ENCODE measurements at places on chromosomes 1 and 21.

DNA sequence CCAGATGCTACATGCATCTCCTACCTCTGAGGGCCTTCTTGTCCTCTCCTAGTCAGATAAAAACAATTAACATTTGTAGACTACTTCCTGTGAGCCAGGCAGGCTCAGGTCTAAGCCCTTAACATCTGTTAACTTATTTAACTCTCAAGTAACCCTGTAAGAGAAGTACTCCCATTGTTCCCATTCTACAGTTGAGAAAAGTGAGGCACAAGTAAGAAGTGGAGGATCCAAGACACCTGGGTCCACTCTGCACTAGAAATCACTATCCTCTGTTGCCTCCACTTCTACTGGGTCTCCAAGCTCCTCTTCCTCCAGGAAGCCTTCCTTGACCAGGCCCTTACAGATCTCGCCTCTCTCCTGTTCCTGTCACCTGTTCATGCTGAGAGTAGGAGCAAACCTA is 9.7 kb downstream of the C1orf216 start:
- DNase-seq: no peak

DNA sequence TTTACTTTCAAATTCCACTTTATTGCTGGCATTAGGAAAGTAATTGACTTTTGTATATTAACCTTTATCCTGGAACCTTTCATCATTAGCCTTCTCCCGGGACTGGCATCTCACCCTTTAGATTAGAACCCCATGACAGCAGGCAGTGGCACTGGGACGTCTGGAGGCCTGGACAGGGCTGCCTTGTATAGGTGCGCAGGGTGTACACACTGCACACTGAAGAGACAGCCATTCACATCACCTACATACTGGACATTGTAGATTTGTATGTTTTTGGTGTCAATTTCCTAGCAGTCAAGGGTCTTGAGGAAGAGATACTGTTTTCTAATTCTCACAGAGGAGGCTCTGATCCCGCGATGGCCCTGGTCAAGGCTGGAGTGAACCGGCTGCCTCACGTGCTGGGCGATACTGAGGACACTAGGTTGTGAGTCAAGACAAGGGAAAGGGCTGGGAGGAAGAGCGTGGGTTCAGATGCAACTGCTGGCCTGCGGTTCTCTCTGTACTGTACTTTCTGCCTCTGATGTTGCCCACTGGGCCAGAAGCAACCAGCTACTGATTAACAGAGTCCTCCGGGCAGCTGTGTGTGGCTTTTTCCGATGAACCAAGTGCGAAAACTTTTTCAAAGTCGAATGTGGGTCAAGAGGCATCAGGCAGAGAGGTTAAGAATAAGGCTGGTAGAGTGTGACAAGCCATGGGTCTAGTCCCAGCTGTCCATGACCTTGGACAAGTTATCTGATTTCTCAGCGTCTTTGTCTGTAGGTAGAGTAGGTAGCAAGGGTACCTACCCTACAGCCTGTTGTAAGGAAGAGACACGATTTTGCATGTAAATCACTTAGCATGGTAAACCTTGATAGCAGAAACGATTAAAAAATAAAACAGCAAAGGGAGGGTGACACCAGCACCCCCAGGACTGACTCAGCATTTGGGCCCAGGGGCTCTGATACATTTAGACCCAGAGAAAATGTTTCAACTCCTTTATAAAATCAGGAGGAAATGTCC is 38.2 kb upstream of the SLC25A33 start:
- no peak for DNase-seq

- no peak for DNase-seq
Observed at GRCh38 chr1:178004926-178005391, 35.1 kb upstream of the SEC16B start.

GRCh38 chr1:111733183-111733991 is 5.8 kb downstream of the INKA2 start:
- DNase-seq: no peak

DNA sequence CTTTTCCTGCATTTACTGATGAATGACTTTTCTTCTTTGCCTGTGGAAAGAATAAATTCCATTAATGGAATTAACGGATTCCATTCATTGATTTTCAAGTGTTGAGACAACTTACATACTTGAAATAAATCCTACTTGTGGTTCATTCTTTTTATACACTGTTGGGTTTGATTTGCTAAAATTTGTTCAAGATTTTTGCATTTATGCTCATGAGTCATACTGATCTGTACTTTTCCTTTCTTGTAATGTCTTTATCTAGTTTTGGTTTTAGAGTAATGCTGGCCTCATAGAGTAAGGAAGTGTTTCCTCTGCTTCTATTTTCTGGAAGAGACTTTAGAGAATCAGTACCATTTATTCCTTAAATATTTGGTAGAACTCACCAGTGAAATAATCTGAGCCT is 14.4 kb downstream of the UROD start:
- no peak for DNase-seq

DNA sequence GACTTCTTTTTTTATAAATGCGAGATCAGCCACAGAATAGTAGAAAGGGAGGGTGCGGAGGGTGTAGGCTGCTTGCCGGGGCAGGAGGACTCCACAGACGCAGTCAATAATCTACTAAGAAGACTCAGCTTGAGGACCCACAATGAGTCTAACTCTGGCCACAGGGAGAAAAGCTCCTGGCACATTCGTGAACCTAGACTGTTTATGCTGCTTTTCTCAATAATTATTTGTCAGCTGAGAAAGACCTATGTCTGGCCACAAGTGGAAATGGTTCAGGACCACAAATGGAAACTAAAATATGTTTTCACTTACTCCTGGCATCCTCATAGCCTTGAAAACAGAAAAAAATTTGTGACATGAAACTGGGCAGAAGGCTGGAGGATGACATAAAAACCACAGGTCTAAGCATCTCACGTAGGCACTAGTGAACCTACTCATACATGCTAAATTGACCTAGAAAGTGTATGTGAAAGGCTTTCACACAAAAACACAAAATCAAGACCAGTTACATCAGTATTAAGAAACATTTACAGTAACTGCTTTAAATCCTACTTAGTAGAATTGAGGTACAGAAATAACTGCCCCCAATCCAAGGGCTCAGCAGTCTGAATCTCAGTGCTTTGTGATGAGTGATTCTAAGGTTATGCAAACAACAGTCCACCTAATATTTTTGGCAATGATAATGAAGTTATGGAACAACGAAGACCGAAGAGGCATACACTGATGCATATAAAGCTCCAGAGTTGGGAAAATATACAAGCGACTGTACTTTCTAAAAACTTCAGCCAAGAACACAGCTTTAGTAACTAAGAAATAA is 159.5 kb downstream of the SLC45A1 start:
- peak; percentile 13 for DNase-seq

Data from stimulated activated CD4-positive, alpha-beta T cell treated with anti-CD3 and anti-CD28 coated beads, Interleukin-15, amount 100 ng/mL, for 48 hours (primary cell).